Mucosa of gallbladder (tissue), 1 donor: ENCODE measurements at places on chromosomes 7 and 10. TPM values are rescaled to one million over a fixed set of nuclear protein-coding genes. Genes with fewer than 3 reads are reported as not detected.

The SPACDR gene
- total RNA-seq, result 1.2 TPM

DNA sequence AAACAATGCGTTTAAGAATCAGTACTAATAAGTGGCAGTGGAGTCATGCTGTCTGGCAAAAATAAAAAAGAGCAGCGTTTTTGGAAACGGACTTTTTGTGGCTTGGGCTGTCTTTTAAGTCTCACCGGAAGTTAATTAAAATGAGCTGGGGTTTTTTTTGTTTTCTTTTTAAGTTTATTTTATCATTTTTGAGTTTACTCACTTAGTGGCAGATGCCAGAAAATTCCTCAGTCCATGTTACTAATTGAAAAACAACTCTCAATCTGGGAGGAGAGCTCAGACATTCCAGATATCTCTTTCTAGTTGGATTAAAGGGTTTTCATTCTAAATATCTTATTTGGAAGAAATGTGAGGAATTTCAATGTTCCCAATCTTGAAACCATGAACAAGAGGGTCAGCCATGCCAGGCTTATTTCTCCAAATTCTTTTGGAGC lies 133.8 kb upstream of the AGR3 start:
- DNase-seq, result no peak

The OR2A42 gene
- not detected for total RNA-seq

The SPDYE2 gene
- total RNA-seq, result not detected

- no peak for DNase-seq
These were observed 58.2 kb downstream of the ARMH3 start for GRCh38 chr10:101997803-101998202.

The ZNF239 gene
- total RNA-seq, result 3.3 TPM

- DNase-seq, result no peak
These were observed 138.9 kb downstream of the JAZF1 start for GRCh38 chr7:28041508-28042314.

DNA sequence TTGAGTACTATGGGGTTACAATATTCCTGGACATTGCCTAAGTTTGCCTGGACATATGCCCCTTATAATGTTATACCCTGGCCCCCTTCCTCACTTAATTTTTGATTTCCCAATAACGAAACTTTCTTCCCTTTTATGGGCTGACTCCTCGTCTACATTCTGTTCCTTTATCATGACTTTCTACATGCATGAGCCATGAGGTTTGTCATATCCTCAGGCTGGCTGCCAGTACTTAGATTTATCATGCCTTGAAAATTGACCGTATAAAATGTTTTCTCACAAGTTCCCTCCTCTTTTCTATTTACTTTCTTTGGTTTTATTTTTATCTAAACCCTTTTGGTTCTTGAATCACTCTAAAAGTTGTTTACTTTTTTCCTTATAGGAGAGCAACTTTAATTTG lies 4.7 kb downstream of the DNAH11 start:
- no peak for DNase-seq

The AS3MT gene
- 5.4 TPM for total RNA-seq

The NKX6-2 gene
- total RNA-seq, result not detected

DNA sequence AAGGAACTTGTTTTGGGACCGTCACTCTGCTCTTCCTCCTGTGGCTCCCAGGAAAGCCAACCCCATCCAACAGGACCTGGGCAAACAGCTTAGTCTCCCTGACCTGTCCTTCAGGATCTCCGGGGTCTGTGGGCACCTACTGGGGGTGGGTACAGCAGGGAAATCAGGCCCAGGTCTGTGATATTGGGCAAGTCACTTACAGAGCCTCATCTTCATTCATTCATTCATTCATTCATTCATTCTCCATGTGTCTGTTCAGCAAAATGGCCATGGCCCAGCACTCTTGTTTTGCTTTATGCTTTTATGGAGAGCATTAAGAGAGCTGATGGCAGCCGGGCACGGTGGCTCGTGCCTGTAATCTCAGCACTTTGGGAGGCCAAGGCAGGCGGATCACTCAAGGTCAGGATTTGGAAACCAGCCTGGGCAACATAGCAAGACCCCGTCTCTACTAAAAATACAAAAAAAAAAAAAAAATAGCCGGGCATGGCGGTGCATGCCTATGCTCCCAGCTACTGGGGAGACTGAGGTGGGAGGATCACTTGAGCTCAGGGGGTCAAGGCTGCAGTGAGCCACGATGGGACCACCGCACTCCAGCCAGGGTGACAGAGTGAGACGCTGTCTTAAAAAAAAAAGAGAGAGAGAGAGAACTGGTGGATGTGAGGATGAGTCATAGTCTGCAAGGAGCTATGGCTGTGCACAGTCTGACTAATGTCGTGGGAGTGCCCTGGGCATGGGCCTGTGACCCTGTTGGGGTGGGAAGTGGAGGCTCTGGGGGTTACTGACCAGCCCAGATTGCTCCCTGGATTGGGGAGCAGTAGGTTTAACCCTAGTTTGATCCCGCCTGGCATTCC lies 54.3 kb downstream of the CLIP2 start:
- DNase-seq, result no peak

The HECTD2 gene
- 12.0 TPM for total RNA-seq

- no peak for DNase-seq
These were observed 272.4 kb upstream of the SP8 start for GRCh38 chr7:21059069-21059468.
